ENCODE measurements at places on chromosomes 12 and 14.

GRCh38 chr12:40225984-40226602 lies 1.3 kb downstream of the LRRK2 start:
- DNase-seq, result no peak

GRCh38 chr14:37060496-37061260 lies 111.7 kb downstream of the SLC25A21 start:
- no peak for DNase-seq

DNA sequence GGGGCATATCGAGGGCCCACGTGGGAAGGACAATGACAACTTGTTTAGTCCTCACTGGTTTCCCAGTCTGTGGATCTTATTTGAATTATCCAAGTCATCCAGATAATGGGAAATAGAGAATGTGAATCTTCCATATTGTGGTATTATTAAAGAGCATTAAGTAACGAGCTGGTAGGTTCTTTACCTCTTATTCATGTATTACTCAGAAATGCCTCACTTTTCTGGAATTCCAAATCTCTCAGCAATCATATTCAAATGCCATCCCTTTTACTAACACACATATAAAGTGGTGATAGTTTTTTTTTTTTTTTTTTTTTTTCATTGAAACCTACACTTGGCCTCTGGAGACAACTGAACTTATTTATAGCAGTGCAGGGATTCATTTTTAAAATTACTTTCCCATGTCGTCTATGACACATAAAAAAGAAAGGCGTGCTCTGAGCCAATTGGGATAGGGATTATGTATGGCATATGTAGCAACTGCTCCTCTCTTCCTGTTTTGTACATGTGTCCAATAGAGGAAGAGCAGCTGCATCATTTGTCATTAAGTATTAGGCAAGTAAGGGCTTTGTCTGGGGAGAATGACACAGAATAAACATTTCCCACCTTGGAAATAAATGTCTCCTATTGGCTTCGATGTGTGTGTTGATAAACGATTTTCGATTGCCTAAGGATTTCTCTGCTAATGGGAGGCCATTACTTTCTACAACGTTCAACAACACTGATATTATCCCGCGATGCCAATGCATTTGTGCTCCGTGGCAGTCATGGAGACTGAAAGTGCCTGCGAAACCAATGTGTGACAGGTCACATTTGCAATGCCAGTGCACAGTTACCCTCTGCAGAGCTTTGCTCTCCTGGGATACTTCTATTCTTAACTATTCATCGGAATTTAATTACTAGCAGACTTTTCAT lies 78.6 kb upstream of the IFNG-AS1 start:
- DNase-seq, result no peak

GRCh38 chr14:50237427-50237826 lies 6.0 kb upstream of the SOS2 start:
- peak; percentile 66 for DNase-seq

- DNase-seq, result no peak
Observed at GRCh38 chr14:53062856-53063255, 90.3 kb downstream of the DDHD1 start.

DNA sequence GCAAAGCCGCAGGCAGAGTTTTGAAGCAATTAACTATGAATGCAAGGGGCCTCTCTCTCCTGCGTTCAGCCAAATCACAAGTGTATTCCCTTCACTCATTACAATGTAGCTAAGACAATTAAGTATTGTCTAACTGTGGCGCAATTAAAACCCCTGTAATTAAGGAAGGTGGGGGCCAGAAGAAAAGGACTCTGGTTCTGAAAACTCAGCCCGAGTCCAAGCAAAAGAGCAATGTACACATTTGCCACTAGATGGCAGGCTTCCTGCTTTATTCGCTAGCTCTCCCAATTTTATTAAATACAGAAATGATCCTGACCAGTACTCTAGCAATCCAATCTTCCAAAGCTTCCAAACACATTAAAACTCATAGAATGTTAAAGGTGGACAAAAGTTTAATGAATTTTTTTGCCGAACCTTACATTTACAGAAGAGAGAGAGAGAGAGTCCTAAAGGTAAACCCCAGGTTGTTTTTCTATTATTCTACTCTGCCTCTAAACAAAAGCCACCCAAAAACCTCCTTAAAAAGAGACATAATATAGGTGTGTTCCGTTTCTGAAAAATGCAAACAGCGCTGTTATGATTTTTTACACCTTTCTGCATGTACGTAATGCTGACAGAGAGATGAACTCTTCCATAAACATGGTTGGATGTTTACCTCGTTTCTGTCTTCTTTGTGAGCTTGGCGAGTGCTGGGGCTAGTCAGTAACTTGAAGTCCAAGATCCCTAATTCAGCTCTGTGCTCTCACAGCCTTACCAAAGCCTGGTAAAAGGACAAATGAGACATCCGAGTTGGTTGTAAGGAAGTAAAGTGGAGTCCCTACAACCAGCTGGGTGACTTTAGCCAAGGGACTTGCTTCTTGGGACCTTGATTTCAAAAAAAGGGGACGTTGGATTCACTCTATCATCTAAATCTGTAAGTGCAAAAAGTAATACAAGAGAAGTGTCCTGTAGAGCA lies 50.9 kb upstream of the VASH1 start:
- DNase-seq, result peak; percentile 86

- DNase-seq, result peak; percentile 34
Observed at GRCh38 chr12:46470036-46470627, 97.6 kb upstream of the SLC38A2 start.

DNA sequence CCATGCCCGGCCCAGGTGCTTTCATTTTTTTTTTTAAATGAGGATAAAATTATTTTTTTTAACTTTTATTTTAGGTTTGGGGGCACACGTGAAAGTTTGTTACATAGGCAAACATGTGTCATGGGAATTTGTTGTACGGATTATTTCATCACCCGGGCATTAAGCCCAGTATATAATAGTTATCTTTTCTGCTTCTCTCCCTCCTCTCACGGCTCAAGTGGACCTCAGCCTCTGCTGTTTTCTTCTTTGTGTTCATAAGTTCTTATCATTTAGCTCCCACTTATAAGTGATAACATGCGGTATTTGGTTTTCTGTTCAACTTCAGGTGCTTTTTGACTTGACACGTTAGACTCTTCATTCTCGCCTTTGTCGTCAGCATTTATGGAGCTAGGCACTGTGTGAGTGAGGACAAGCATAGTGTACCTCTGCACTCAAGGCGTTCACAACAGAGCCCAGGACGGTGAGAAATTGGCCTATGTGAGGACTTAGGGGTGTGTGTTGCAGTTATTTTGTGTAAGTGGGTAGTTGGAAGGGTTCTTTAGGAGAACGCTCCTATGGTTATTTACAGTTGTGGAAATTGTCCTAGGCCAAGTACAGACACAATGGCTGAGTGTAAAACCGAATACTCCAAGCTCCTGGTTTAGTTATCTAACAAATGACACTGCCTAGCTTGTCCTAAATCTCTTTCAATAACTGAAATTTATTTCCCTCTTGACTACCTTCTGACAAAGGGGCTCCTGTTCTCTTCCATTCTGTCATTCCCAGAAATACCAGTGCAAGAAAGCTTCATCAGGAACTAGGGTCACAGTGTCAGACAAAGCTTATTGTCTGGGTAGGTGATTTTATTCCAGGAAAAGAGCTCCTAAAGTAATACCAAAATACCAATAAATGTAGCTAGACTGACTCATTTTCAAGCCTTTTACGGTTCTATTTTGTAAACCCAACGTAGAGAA lies 200.5 kb upstream of the PRICKLE1 start:
- no peak for DNase-seq
